ENCODE measurements at places on chromosomes 12 and 14. TPM values are rescaled to one million over a fixed set of nuclear protein-coding genes. Genes with fewer than 3 reads are reported as not detected.

SERPINA9 gene
- total RNA-seq: not detected

HRK gene
- 2.9 TPM for total RNA-seq

PRIMA1 gene
- 5.8 TPM for total RNA-seq

PRR4 gene
- 2.1 TPM for total RNA-seq

E2F7 gene
- total RNA-seq: 0.28 TPM

USP44 gene
- total RNA-seq: 0.89 TPM

ITPK1 gene
- 84.6 TPM for total RNA-seq

PIWIL1 gene
- total RNA-seq: not detected

CDCA3 gene
- total RNA-seq: 0.55 TPM

PLCZ1 gene
- total RNA-seq: not detected

NAV3 gene
- 4.9 TPM for total RNA-seq

ZNF410 gene
- total RNA-seq: 23.7 TPM

ST8SIA1 gene
- 1.6 TPM for total RNA-seq

PLEKHD1 gene
- not detected for total RNA-seq

MLF2 gene
- 155 TPM for total RNA-seq

PTPRB gene
- total RNA-seq: 41.9 TPM

COCH gene
- 1.0 TPM for total RNA-seq

SDR39U1 gene
- total RNA-seq: 70.5 TPM

TAS2R31 gene
- 1.6 TPM for total RNA-seq

KLRK1 gene
- total RNA-seq: 0.59 TPM

OR4E2 gene
- total RNA-seq: not detected

SLCO1B1 gene
- not detected for total RNA-seq

PMEL gene
- total RNA-seq: 0.88 TPM

COX8C gene
- total RNA-seq: not detected

MAP3K9 gene
- total RNA-seq: 1.1 TPM

RNASE3 gene
- not detected for total RNA-seq

GPRC5A gene
- 0.88 TPM for total RNA-seq

TCL1B gene
- total RNA-seq: not detected

KCNK10 gene
- total RNA-seq: 0.21 TPM

NKX2-1 gene
- total RNA-seq: not detected

GLS2 gene
- 0.51 TPM for total RNA-seq

DIO2 gene
- total RNA-seq: 14.5 TPM

MAP4K5 gene
- total RNA-seq: 8.6 TPM

TEX52 gene
- total RNA-seq: not detected

AP5M1 gene
- 43.0 TPM for total RNA-seq

SLC7A8 gene
- 12.9 TPM for total RNA-seq

AHNAK2 gene
- total RNA-seq: 3.2 TPM

CCDC197 gene
- total RNA-seq: 0.97 TPM

OTOGL gene
- 0.25 TPM for total RNA-seq

LRP1-AS gene
- total RNA-seq: not detected

NR1H4 gene
- total RNA-seq: not detected

RASSF9 gene
- total RNA-seq: 9.2 TPM

SRP54 gene
- 38.2 TPM for total RNA-seq

SYCP3 gene
- not detected for total RNA-seq

Measured in heart right ventricle (tissue), 16 donors.